ENCODE measurements at places on chromosomes 13 and 19. TPM values are rescaled to one million over a fixed set of nuclear protein-coding genes. Genes with fewer than 3 reads are reported as not detected.
A peak's percentile ranks its signal among the peaks of the same experiment; 100 is the strongest.

CDC34 gene
- total RNA-seq: 125 TPM

GRCh38 chr13:23652909-23653726 is 82.9 kb downstream of the TNFRSF19 start:
- no peak for DNase-seq

COX7A1 gene
- not detected for total RNA-seq

GRCh38 chr19:45569619-45570421 is 14.8 kb downstream of the OPA3 start:
- DNase-seq: peak; percentile 70

POU2F2 gene
- 0.56 TPM for total RNA-seq

SELENOW gene
- total RNA-seq: 91.9 TPM

DNA sequence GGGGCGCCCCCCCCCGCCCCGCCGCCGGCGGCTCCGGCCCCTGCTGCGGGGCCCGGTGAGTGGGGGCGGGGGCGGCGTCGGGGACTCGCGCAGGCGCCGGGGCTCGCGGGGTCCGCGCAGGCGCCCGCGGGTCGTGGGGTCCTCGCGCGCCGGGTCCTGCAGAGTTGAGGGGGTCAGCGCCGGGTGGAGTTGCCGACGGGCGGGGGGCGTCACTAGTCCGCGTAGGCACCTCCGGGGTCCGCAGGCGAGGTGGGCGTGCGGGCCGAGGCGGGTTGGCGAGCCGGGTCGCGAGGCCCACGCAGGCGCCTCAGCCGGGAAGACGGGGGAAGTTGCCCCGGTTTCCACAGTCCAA is 365 bp downstream of the PPP6R1 start:
- DNase-seq: peak; percentile 83

DNASE2 gene
- 25.4 TPM for total RNA-seq

GRCh38 chr13:111904701-111905608 is 162.0 kb upstream of the SOX1 start:
- DNase-seq: peak; percentile 57

CLC gene
- 0.83 TPM for total RNA-seq

- DNase-seq: no peak
Measured at GRCh38 chr13:108595436-108596274, 33.8 kb upstream of the MYO16 start.

CHST8 gene
- total RNA-seq: 0.11 TPM

SLC7A9 gene
- not detected for total RNA-seq

DNA sequence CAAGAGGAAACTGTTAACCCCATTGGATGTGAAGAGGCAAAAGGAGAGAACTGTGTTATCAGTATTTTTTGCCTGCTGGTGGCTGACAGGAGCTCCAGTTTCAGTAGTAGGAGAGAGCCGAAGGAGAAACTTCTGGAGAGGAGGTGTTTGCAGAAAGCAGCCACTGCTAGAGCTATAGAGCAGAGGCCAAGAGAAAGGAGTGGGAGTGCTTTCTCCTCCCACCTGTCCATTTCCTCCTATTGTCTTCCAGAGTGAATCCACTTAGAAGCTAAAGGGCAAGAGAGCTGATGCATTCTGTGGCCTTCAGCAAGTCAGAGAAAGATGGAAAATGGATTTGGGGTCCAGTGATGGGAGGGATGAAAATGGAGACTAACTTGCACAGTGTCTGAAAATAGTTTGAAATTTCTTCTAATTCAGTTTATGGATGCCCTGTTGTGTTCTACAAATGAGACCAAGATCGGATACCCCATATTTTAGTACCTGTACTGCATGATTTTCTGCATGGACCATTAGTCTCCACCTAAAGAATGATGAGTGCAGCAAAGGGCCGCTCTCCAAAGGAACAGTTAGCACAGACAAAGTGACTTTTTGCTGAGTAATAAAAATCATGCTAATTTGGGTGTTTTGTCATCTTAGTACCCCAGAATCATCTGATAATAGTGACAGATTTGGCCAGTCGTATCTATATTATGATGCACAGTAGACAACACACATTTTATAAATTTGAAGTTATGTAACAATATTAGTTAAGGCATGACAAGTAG is 10.7 kb downstream of the HS6ST3 start:
- no peak for DNase-seq

GRCh38 chr19:17111766-17112165 is 36.2 kb downstream of the MYO9B start:
- DNase-seq: no peak

CNN2 gene
- total RNA-seq: 161 TPM

MAST1 gene
- 12.1 TPM for total RNA-seq

ARRDC5 gene
- total RNA-seq: not detected

DNA sequence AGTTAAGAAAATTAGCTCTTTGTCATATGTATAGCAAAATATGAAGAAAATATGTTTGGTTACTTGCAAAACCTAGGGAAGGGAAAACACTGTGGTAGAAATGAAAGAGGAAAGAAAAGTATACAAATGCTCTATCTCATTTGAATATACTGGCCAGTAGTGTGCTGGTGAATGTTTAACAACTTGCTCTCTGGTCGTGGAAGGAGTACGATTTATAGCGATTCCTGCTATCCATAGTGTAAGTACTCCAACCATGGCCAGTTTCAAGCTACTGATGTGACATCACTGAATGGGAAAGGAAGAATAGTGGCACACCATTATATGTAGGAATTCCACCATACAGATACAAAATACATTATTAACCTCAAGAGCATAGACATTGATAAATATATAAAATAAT is 9.3 kb downstream of the BORA start:
- no peak for DNase-seq

DNA sequence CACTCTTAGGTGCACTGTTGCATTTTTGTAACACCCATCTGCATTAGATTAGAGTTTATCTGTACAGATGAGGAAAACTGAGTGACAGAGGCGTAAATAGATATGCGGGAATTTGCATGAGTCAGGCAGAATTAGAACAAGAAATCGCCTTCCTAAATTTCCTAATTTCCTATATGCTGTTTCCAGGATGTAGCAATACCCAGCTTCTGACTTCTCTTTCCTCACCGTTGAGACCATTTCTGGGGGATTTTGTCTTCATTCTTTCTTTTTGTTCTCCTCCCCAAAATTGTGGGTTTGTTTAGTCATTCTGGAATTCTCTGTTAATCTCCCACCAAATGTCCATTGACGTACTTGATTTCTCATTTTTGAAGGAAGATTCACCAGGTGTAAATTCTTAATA is 10.6 kb upstream of the ZNF792 start:
- no peak for DNase-seq

IL17D gene
- 0.11 TPM for total RNA-seq

DNA sequence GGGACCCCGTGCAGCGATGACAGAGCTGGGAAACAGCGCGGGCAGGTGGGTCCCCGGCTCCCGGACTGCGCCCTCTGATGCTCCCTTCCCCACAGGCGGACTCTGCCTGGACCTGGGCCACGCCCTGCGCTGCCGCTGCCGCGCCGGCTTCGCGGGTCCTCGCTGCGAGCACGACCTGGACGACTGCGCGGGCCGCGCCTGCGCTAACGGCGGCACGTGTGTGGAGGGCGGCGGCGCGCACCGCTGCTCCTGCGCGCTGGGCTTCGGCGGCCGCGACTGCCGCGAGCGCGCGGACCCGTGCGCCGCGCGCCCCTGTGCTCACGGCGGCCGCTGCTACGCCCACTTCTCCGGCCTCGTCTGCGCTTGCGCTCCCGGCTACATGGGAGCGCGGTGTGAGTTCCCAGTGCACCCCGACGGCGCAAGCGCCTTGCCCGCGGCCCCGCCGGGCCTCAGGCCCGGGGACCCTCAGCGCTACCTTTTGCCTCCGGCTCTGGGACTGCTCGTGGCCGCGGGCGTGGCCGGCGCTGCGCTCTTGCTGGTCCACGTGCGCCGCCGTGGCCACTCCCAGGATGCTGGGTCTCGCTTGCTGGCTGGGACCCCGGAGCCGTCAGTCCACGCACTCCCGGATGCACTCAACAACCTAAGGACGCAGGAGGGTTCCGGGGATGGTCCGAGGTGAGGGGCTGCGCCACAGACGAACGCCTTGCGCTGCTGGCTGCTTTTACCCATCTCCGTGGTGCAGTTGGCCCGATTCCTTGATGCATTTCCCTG is 7.8 kb upstream of the SELENOV start:
- DNase-seq: peak; percentile 92

F10 gene
- total RNA-seq: not detected

GRCh38 chr13:71853725-71854124 is 13.3 kb downstream of the DACH1 start:
- no peak for DNase-seq

GRCh38 chr13:40798380-40798779 is 9.0 kb downstream of the SLC25A15 start:
- DNase-seq: no peak

ACP7 gene
- not detected for total RNA-seq

DNA sequence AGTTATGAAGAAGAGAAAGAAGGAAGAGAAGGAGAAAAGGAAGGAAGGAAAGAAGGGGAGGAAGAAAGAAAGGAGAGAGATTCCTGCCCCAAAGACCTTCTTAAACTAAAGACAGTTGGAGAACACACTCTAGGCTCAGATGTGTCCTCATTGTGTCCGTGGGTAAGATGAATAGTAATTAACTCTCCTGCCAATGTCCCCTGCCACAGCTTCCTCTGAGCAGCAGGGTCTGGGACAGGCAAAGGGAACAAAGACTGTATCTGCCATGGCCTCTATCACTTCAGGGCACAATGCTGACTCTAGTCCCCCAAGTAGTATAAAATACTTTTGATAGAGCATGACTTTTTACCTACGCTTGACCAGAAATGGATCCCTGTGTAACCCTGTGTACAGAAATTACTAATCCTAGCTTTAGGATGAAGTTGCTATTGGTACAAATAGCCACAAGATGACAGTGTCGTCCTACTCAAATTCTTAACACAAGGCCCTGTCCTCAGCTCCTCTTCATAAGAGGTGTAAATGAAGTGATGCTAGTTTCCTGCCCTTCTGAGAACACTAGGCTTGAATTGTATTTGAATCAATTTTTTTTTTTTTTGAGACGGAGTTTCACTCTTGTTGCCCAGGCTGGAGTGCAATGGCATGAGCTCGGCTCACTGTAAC is 186.2 kb upstream of the GPR12 start:
- DNase-seq: peak; percentile 39

DNA sequence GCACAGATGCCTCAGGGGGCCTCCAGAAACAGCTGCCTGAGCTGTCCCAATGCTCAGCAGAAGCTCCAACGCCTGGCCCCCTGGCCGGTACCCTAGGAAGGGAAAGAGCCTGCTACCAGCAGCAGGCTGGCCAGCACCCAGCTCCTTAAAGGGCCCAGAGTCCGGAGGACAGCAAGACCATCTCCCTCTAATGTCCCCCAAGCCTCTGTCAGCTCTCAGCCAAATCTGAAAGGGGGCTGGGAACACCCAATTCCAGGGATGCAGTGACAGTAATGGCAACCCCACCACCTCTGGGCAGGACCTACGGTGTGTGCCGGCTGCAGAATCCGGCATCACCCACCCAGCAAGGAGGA is 4.2 kb downstream of the PPP6R1 start:
- no peak for DNase-seq

DNA sequence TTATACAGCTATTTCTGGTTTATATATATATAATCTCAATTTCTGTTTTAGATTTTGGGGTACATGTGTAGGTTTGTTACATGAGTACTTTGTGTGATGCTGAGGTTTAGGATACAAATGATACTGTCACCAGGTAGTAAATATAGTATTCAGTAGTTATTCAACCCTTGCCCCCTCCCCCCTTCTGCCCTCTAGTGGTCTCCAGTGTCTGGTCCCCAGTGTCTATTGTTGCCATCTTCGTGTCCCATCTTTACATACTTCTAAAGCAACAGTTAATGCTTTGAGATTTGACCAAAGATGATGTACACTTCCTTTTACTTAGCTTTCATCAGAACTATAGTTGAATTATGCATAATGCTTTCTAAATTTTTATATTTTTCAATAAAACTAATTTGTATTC is 1623.4 kb upstream of the PRR20A start:
- no peak for DNase-seq

GRCh38 chr19:35476149-35476548 is 14.1 kb downstream of the KRTDAP start:
- peak; percentile 71 for DNase-seq

DNA sequence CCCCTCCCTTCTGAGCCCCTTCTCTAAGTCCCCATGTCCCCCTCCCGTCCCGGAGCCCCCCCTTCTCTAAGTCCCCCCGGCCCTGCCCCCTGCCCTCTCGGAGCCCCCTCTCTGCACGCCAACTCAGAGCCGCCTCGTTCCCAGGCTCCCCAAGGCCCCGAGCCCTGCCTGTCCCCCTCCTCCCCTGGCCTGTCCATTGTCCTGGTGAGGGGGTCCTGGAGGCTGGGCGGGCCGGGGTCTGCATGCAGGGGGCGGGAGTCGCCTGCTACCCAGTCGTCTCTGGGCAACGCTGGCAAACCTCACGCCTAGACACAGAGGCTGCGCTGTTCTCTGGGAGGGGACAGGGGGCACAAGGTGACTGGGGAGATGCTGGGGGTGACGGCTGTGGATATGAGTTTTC is 39.2 kb upstream of the SEMA6B start:
- no peak for DNase-seq

SERPINE3 gene
- total RNA-seq: not detected

- DNase-seq: no peak
Measured at GRCh38 chr13:80348750-80349149, 7.8 kb upstream of the SPRY2 start.

- DNase-seq: no peak
Measured at GRCh38 chr13:112669881-112670499, 19.8 kb upstream of the ATP11A start.

DNA sequence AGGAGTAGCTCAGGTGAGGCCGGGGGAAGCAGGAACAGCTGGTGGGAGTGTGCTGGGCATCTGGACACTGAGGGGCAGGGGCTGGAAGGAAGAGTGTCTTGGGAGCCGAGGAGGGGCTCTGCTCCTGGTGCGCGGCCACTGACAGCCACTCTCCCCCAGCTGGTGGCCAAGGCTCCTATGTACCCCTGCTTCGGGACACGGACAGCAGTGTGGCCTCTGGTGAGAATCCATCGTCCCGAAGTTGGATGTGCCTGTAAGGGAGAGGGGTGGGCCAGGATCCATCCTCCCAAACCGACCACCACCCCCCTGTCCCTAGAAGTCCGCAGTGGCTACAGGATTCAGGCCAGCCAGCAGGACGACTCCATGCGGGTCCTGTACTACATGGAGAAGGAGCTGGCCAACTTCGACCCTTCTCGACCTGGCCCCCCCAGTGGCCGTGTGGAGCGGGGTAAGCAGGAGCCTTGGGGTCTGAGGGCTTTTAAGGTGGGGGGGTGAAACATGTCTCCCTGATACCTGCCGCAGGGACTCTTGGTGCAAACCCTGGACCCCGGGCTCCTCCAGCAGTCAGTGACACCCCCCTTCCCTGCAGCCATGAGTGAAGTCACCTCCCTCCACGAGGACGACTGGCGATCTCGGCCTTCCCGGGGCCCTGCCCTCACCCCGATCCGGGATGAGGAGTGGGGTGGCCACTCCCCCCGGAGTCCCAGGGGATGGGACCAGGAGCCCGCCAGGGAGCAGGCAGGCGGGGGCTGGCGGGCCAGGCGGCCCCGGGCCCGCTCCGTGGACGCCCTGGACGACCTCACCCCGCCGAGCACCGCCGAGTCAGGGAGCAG is 2.0 kb upstream of the USF2 start:
- peak; percentile 44 for DNase-seq

GRCh38 chr13:100984085-100984705 is 309.6 kb upstream of the TMTC4 start:
- no peak for DNase-seq

PROZ gene
- not detected for total RNA-seq
